ENCODE measurements at places on chromosomes 3 and 15.
A peak's percentile ranks its signal among the peaks of the same experiment; 100 is the strongest.

DNA sequence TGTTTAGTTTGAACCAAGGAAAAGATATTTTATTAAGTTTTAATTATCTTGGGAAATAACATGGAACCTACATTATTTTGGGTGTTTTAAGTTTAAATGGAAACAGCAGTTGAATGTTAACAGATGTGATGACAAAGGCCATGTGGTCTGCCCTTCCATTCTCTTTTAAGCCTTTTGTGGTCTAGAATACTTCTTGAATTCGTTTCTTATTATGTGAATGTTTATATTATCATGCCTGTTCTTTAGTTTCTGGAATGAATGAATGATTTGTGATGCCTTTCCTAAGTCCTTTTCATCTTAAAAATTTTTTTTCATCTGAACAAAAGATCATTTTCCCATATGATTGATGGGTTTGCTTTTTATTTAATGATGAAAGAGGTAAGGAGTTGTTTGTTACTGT lies 44.6 kb downstream of the SNRK start:
- no peak for DNase-seq

GRCh38 chr3:79405183-79405582 lies 362.6 kb downstream of the ROBO1 start:
- DNase-seq = no peak

DNA sequence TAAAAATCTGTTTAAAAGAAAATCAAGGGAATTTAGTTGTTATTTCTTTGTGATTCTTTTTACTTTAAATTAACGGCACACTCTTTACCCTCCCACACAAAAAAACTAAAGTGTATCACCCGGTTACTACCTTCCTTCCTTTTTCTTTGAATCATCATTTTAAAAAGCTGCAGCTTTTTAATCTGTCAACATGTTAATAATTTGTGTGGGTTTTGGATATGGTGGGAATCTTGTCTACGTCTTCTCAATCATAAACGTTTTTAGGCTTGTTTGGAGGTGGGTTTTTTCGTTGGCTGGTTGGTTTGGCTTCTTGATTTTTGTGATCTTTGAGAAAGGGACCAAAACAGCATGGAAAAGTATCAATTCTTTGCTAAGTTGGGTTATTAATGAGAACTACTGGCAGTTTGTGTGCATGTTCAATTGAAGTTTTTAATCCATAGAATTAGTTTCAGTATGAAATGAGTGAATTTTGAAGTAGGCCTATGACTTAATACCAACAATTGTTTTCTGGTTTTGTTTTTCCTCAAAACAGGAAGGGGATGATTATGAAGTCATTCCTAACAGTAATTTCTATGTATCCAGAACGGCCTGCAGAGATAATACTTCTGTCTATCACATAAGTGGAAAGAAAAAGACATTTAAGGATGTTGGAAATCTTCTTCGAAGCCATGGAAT lies 4.5 kb downstream of the SMC4 start:
- no peak for DNase-seq

DNA sequence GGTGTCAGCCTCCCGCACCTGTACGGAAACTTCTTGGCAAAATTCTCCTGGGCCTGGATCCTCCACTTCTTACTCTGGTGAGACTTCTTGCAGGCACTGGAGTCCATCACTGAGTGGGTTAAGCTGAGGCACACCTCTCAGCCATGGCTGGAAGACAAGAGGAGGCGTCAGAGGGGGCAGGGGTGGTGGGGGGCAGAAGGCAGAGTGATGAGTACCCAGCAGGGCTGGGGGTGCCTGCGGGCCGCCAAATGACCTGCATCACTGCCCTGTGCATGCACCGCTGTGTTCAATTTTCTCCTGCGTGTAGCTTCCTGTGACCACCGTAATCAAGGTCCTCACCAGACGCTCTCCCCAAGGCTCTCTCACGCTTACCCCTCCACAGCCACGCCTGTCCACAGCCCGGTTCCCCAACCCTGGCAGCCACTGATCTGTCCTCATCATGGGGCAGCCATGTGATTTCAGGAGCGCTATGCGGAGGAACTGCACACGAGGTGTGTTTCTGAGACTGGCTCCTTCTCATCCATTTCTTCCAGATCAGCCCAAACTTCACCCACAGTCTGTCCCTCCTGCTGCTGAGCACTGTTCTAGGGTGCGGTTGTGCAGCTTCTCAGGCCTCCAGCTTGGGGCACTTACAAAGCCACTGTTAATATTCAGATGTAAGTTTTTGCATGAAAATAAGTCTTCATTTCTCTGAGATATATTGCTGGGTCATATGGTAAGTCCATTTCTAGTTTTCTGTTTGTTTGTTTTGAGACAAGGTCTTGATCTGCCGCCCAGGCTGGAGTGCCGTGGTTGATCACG lies 5.2 kb downstream of the C3orf22 start:
- peak; percentile 8 for DNase-seq
